ENCODE measurements at places on chromosomes 12 and 14.

GRCh38 chr12:121803861-121804416, at the start of gene SETD1B:
Gene SETD1B (plus strand): TSS chr12:121804009. CDS start chr12:121804738, 729 bp downstream.
- peak; percentile 48 for DNase-seq

DNA sequence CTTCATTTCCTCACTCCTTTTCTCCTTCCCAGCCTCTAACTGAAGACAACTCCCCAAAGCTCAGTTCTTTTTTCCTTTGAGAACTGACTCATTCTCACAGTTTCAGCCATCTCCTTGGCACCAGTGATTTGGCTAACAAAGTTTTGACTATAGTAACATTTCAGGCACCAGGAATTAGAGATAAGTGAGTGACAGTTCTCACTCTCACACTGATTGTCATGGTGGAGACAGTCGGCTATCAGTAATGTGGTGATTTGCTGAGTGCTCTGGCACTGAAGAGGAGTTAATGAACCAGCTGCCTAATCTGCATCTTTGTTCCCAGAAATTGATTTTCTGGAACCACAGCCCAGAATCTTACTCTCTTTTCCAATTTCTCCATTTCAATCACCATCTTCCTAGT, 29.5 kb downstream of the HELB start:
- DNase-seq: no peak

DNA sequence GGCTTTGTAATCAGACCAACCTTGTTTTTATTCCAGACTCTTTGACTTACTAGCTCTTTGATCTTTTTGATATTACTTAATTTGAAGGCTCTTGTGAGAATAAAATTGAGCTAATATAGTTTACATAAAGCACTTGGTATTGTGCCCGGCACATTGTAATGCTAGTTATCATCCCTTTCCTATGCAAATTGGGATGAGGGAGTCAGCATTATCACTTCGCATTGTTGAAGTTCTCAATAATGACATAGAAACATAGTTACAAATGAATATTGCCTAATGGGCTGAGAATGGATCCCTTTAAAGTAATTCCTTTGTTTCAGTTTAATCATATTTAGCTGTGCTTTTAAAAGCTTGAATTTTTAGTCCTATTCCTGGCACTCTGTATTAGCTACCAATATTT, 36.6 kb downstream of the SUPT16H start:
- no peak for DNase-seq

DNA sequence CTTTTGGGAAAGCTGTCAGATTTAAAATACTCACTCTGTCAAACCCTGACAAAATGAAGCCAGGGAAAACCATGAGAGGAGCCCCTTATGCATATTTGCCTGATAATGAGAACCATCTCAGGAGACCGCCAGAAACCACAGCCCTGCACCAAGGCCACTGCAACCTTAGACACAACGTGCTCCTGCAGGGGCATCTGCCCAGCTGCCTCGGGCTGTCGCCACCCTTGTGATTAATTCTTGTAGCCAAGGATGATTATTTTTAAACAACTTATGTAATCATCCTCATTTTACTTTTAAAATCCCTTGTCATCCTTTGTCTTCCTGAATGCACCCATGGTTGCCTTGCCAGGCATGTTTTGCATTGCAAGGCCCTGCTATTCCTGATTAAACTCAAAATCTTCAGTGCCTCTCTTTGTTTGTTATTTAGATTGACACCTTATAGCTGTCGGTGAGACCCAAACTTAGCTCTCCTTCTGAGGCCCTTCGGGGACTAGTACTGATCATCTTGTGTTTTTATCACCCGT, 766.4 kb upstream of the TMEM132C start:
- DNase-seq: no peak

DNA sequence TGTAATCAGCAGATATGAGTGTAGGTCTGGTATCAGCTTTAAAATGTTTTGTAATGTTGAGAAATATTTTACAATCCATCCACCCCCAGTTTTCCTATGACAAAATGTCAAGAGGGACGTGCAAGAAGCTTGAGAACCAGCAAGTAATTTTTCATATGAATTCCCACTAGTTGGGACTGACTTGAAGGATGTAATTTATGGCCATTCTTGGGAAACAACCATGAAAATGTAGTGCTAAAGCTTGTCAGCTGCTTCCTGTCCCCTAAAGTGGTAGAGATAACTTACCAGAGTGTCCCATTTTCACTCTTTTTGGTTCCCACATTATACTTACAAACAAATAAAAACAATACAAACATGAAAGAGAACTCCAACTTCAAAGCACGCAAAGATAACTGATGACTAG, 63.9 kb downstream of the RERG start:
- no peak for DNase-seq

DNA sequence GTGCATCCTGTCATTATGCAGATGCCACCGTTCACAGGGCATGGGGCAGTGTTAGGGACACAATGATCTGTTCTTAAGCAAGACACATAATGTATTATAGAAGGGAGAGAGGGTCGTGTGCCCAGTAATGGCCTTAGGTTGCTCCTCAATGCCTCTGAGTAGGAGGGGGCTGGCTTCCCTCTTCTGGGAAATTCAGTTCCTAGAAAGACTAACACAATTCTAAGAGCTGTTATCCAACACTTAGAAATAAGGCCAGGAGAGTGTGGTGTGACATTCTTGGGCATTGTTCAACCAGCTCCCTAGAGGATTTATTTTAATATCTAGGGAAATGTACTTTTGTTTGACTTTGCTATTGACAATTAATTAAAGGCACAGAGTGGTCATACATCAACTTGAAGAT, 118.5 kb downstream of the ADCK1 start:
- DNase-seq: no peak

DNA sequence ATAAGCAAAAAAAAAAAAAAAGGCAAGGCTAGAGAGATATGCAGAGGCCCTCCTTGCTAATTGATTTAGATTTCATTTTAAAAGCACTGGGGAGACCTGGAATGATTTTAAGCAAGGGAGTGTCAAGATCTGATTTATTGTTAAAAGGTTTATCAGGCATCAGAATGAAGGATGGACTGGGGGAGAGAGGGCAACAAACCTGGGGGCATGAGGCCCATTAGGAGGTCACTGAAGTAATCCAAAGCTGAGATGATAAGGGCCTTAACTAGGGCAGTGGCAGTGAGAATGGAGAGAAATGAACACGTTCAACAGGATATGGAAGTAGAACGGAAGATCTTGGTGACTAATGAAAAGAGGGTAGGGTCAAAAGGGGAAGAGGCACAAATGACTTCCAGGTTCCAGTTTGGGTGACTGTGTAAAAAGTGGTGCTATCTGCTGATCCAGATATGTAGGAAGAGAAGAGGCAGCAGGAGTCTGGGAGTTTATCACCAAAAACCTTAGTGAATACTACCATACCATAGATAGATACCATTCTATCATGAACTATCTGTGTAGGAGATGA, 24.0 kb downstream of the KITLG start:
- no peak for DNase-seq

- no peak for DNase-seq
These were observed 44.8 kb downstream of the ESR2 start for GRCh38 chr14:64249363-64249762.

- no peak for DNase-seq
These were observed 452 bp downstream of the NGDN start for GRCh38 chr14:23469906-23470403.

DNA sequence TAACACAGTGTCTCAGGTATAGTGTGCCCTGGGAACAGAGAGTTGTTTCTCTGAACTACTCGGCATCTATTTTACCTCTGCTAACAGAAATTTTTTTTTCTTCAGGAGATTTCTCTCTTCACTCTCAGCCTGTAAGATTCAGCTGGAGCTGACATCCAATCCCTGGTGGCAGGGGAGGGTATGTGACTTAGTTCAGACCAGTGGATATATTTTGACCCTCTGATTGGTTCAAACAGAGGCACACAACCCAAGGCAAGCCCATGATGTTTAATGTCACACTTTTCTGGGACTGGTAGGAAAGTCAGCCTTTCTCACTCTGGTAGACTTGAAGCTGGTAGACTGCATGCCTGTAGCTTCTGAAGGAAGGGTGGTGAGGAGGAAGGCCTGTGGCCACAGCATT, 147.9 kb downstream of the HMGA2 start:
- DNase-seq: no peak

- no peak for DNase-seq
These were observed 366.1 kb upstream of the TMPO start for GRCh38 chr12:98149270-98149669.

GRCh38 chr14:24342889-24343288, 3.1 kb upstream of the RIPK3 start:
- DNase-seq: no peak

- DNase-seq: no peak
These were observed 97.8 kb downstream of the RBM19 start for GRCh38 chr12:113868365-113868764.

DNA sequence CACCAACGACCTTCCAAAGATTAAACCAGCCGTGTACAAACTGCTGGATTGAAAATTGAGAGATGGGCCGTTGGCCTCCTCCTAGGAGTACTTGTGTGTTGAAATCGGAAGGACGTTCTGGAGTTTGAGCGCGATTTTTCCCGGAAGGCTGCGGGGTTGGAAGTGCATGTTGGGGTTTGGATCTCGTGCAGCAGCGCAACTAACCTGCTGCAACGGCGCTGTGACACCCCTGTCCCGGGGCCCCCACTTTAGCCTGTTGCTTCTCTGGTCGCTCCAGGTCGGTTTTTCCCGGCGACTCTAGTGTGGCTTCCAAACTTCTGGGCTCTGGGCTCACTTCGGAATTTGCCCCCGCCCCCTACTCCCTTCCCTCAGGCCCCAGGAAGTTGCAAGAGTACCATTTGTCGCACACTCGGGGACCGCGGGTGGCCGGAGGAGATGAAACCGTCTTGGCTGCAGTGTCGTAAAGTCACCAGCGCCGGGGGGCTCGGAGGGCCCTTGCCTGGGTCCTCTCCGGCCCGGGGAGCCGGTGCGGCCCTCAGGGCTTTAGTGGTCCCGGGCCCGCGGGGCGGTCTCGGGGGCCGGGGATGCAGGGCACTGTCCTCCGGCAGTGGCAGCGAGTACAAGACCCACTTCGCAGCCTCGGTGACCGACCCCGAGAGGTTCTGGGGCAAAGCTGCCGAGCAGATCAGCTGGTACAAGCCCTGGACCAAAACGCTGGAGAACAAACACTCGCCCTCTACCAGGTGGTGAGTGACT, at the start of gene ACSS3:
ACSS3 (plus strand) TSS at position 394 of the 756 bp plus-strand sequence; CDS start at position 436, 42 bp downstream.
- no peak for DNase-seq

DNA sequence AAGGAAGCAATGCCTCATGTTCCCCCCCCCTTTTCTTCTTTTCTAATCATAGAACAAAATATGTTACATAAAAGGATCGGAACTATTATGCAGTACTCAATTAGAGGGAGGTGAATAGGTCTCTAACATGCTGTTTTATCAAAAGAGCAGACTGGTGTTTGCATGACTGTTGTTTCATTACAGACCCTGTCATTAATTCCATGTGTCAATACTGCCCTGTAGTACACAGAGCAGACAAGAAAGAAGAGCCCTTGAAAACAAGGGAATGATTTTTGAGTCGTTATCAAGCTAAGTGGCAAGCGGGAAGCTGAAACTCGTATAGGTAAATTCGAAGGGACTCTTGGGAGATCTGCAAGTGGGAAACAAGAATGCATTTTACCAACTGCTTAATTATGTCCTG, 76.9 kb upstream of the TMEM263 start:
- no peak for DNase-seq

GRCh38 chr14:77122526-77123125, 19.0 kb downstream of the ZDHHC22 start:
- no peak for DNase-seq

DNA sequence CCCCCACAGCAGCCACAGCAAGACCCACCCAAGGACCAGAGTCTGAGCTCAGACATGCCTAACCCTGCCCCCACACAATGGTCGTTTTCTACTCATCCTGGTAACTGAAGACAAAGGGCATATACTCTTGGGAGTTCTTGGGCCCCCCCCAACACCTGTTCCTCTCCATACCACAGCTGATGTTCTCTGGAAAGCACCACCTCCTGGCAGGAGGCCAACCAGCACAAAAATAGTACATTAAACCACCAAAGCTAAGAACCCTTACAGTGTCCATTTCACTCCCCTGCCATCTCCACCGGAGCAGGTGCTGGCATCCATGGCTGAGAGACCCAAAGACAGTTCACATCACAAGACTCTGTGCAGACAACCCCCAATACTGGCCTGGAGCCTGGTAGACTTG, 80.6 kb upstream of the DAAM1 start:
- peak; percentile 53 for DNase-seq

DNA sequence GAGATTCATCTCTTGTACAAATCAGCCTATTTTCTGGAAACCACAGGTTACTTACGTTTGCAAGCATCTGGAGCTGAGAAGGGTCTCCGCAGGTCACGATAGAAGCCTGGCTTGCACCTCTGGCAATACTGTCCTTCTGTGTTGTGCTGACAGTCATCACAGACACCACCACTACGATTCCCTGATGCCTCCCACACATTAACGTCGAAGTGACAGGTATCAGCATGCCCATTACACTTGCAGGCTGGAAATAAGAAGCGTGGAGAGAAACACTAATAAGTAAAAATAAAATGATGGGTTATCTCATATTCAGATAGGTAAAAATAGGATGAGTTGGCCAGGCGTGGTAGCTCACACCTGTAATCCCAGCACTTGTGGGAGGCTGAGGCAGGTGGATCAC, 80.2 kb downstream of the NTN4 start:
- no peak for DNase-seq

- DNase-seq: no peak
These were observed 14.2 kb downstream of the PAPOLA start for GRCh38 chr14:96516351-96516750.

GRCh38 chr12:1343422-1343821, 251.0 kb downstream of the FBXL14 start:
- no peak for DNase-seq

DNA sequence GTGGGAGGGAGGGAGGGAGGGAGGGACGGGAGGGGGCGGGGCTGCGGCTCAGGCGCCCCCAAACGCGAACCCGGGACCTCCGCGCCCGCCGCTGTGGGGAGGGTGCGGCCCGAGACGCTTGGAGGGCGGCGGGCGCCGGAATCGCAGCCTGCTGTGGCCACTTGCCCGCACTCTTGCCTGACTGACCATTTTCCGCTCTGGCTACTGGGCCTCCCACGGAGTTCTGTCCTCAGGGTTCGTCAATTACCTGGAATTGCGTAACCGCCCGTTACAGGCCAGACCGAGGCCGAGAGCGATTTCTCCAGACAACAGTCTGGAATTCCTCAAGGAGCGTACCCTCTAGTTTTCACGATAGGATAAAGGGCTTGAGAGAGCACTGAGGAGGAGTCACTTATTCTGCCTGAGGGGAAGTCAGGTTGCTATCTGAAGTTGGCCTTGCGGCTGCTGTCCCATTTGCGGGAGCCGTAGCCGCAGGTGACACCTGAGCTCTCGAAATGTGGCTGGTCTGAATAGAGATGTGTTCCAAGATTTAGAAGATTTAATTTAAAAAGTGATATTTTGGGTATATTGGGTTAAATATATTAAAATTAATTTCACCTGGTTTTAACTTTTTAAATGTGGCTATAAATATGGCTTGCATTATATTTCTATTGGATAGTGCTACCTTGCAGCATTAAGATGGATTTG, 446 bp upstream of the ZNF641 start:
- peak; percentile 38 for DNase-seq

- DNase-seq: no peak
These were observed 1.4 kb downstream of the HSP90AA1 start for GRCh38 chr14:102085488-102085887.

DNA sequence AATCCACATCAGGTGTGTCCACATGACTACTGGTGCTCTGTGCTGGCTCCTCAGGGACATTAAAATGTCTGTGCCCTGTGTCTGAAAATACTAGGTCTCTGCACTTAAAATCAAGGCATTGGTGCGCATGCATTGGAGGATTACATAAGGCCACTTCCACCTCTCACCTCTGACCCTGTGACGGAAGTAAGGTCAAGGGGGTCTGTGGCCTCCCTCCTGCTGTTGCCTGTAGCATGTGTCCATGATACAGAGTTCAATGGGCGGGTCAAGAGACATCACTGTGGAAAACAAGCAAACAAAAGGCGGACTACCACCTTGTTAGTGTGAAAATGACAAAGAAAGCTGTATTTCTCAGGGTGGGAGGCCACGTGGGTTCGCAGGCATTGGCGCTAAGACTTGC, 208.6 kb upstream of the PWP1 start:
- DNase-seq: no peak
